ENCODE measurements at places on chromosomes 2 and 18. TPM values are rescaled to one million over a fixed set of nuclear protein-coding genes. Genes with fewer than 3 reads are reported as not detected.

The LYPD6 gene
- 0.23 TPM for polyA plus RNA-seq

The STARD6 gene
- polyA plus RNA-seq = 0.21 TPM

The SLC4A3 gene
- polyA plus RNA-seq = 6.9 TPM

The CD8B2 gene
- polyA plus RNA-seq = 6.3 TPM

The NAT8 gene
- polyA plus RNA-seq = not detected

The COL4A4 gene
- polyA plus RNA-seq = 1.6 TPM

The PLGLB2 gene
- 5.6 TPM for polyA plus RNA-seq

The CLEC4F gene
- 0.25 TPM for polyA plus RNA-seq

The GPBAR1 gene
- polyA plus RNA-seq = 1.0 TPM

The OSR1 gene
- 6.0 TPM for polyA plus RNA-seq

The ZSWIM2 gene
- polyA plus RNA-seq = not detected

The TET3 gene
- polyA plus RNA-seq = 4.2 TPM

The MRPL30 gene
- polyA plus RNA-seq = 27.9 TPM

The LHCGR gene
- 0.21 TPM for polyA plus RNA-seq

The HAAO gene
- polyA plus RNA-seq = 6.2 TPM

DNA sequence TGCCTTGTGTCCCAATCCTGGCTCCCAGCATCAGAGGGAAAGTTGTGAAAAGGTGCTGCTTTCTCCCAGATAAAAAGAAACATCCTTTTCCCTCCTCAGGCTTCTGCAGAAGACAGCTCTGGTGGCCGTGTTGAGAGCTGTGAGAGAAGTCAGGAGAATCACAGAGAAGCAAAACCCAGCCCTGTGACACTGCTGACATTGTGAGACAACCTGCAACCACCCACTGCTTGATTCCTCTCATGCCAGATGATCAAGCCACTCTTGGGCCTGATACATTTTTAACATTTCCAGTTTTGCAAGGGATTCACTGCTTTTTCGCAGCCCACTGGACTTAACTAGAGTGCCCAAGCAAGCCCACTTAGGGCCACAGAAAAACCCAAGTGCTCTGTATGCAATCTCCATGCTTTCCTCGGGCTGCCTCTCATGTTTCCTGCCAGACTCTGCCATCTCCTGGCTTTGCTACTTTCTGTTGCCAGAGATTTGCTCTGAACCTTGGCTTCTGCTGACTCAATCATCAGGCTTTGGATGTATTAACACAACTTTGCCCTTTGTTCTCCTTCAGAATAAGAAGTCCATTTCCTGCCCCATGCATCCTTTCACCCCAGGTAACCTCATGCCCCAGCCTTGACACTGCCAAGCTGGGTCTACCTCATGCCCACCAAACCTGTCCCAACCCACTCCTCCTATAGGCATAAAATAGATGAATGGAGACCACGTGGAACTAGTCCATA, 24.9 kb upstream of the TTR start:
- DNase-seq = no peak

- no peak for DNase-seq
Observed at GRCh38 chr2:226797289-226797988, 2.2 kb downstream of the IRS1 start.

DNA sequence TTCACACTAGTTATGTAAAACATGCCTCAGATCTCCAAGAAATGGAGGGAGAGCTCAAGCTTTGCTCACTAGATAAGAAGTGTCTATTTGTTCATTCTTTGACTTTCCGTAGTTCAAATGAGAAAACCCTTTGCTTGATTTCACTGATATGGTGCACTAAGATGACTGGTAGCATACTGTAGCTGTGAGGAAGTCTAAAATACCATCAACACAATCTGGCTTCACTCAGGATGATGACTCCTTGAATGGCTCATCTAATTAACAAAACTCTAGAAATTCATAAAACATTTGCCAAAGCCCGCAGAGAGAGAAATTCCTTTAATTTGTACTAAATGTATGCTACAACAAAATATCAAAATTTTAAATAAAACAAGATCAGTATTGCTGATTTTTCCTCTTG, 152.8 kb upstream of the STK17B start:
- DNase-seq = peak; percentile 17

DNA sequence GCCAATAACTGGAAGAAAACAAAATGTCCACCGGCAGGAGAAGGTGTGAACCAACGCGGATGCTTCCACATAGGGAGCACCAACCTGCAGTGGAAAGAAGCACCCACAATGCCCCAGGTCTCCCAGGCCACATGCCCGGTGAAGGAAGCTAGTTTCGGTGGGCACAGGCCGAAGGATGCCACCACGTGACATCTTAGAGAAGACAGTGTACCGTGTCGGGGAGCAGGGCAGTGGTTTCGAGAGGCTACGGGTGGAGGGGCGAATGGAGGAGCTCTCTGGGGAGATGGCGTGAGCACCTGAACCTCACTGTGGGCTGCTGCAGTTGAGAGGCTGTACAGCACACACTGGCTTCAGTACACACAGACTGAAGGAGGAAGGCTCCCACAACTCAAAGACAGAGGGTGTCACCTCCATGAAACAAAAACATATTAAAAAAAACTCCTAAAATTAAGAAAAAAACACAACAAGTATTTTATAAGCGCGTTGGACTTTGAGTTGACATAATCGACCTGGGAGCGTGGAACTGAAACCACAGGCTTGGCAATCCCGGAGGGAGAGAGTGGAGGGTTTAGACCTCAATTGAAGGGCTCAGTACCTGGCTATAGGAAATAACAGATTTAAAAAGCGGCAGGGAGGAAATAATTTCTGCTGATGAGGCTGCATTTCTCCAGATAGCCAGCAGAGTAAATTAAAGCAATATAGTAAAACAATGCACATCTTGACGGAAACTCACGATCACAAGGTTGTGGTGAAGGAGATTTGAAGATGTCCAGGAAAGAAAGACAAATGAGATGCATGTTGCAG, 160.1 kb downstream of the RTP5 start:
- DNase-seq = no peak

- DNase-seq = no peak
Observed at GRCh38 chr2:201275990-201276389, 15.7 kb downstream of the CASP8 start.

GRCh38 chr2:30722936-30723725, 84.1 kb downstream of the CAPN13 start:
- DNase-seq = no peak

- no peak for DNase-seq
Observed at GRCh38 chr2:178173657-178174056, 20.7 kb upstream of the OSBPL6 start.

DNA sequence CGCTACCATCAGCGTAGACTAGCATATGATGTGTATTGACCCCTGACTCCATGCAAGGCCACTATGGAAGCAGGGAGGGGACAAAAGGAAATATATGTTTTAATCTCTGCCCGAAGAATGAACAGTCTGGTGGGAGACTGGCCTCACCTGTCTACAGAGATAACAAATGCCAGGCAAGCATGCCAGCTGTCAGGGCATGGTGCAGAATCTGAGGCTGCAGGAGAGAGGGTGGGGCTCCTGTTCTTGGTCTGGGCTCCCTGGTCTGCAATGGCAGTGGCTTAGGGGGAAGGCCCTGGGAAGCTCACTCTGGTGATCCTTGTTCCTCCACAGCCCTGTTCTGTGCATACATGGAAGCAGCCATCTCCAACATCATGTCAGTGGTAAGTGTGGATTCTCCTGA, 27.5 kb downstream of the SLC14A2 start:
- no peak for DNase-seq

DNA sequence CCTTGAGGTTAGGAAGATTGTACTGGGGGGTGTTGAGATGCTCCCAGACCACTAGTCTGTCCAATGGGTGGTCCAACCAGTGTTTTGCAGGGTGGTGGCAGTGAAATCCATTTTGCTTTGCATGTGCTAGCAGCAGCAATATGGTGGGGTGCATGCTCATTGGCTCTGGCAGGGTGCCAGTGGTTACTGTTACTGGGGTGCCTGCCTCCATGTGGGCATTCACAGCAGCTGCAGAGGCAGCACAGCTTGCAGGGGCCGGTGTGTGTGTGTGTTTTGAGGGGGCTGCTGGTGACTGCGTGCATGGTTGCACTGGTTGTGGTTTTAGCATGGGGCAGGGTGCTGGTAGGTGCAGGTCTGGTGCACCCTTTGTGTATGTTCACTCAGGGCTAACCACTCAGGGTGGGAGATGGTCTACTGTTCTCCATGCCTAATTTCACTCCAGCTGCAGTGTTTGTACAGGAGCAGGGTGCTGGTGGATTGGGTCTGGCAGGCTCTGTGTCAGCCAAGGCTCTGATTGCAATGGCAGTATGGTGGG, 265.4 kb downstream of the NUP35 start:
- DNase-seq = no peak

DNA sequence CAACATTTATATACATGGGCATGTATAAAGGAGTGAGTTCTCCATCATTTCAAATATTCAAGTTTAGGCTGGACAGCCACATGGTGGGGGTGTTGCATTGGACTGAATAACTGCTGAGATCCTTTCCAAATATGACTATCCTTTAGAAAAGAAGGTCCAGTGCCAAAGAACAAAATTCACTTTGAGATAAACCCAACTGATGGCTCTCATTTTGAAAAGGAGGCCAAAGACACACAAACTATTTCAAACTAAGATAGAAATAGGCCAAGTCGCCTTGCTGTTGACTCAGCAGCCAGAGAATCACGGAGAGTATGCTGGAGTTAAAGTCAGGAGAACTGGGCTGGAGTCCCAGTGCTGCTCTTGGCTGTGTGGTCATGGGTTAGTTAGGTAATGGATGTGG, 204.5 kb upstream of the LRATD1 start:
- no peak for DNase-seq

- DNase-seq = no peak
Observed at GRCh38 chr2:179377296-179377695, 112.7 kb upstream of the SESTD1 start.

DNA sequence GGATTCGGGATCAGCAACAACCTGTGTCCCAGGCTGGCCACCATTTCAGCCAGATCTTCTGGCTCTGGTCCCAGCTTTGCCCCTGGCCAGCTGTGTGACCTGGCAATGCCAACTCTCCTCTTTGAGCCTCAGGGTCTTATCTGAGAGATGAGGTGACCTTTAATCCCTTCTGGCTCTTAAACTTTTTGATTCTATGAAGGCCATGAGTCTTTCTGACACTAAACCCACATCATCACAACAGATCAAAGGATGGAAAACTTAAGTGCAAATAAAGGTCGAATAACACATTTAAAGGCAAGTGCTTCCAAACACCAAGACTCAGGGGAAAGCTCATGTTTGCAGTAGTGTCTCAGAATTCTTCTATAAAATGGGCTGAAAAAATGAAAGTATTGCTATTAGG, 491.8 kb upstream of the NRP2 start:
- DNase-seq = no peak

GRCh38 chr2:142871396-142871795, 6.1 kb upstream of the KYNU start:
- DNase-seq = no peak

DNA sequence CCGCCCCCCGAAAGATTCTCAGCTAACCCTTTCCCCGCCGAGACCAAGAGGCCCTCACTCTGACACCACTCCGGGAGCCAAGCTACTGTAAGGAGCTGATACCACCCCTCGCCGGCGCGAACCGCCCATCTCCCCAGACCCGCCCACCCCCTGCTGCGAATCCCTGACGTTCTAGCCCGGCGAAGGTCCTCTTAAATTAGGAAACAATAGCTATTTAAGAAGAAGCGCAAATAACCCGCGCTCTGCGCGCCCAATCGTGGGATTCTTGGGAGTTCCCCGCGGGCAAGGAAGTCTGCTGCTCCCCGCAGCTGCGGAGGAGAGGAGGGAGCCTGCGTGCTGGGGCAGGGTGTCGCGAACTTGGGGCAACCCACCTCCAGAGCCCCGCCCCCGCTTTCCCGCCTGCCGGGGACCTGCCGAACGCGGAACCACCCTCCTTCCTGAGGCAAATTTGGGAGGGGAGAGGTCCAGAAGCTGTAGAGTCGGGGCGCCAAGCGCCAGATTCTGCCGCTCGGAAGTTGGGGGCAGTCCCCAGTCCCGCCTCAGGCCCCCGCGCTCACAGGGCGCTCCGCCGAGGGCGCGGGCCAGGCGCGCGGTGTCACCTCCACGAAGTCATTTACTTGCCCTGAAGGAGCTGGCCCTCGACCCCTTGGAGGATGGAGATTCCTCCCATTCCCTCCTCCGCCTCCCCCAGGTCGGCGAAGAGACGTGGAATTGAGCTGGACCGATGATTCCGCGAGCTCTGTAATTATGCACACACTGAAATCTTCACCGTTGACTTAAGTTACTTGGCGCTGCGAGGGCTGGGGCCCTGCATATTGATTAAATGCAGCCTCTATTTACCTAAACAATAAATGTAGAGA, 8.4 kb upstream of the SP9 start:
- DNase-seq = no peak

DNA sequence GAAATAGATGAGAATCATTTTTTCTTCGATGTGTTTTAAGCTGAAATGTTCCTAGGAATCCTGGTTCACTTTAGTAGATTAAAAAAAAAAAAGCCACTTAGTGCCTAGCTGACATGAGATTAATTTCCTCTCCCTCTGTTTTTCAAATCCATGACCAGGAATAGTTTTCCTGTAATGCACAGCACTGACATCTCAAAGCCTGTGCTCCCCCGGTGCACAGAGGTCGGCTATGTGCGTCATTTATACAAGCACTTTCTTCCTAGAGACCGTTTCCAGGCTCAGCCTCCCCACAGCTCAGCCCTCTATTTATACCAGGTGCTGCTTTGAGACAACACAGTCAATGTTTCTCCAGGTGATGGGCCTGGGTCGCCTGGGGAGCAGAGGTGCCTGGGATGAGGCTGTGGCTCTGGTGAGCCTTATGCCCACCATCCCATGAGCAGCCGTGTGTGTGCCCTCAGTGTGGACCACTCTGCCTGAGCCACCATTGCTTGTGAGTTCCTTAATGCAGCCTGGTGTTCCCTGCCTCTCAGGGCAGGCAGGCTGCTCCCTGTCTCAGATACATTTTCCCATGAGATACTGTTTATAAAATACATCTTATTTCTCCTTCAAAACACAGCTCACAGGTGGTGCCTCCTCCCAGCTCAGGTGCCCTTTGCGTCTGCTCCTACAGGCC, 515.7 kb upstream of the HS6ST1 start:
- no peak for DNase-seq

GRCh38 chr18:58338961-58339592, 289.8 kb downstream of the ALPK2 start:
- no peak for DNase-seq

GRCh38 chr18:79956276-79956675, 4.8 kb upstream of the SLC66A2 start:
- DNase-seq = no peak

- no peak for DNase-seq
Observed at GRCh38 chr2:100691846-100692245, 128.1 kb upstream of the NPAS2 start.

DNA sequence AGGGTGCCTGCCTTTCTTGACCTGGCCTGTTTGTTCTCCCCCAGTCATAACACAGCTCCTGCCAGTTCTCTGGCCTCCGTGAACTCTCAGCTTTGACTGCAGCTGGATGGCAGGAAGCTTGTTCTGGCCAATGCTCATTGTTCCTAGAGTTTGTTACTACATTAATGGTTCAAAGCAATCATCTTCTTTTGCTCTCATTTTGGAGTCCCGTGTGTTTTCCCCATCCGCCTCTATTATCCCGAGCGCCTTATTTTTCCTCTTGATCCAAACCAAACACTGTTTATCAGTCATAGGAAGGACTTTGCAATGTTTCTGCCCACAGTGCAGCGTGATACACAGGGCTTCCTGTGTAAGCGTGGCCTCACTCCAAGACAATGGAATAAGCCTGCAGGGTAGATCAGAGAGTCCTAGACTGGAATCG, 184.3 kb upstream of the APCDD1 start:
- no peak for DNase-seq

GRCh38 chr2:108220191-108220590, 19.6 kb upstream of the SULT1C3 start:
- DNase-seq = no peak

GRCh38 chr18:61980355-61980754, 87.5 kb upstream of the RNF152 start:
- no peak for DNase-seq
